Right hindlimb (tissue), 1 donor: ENCODE measurements at places on chromosomes 16 and 17.

DNA sequence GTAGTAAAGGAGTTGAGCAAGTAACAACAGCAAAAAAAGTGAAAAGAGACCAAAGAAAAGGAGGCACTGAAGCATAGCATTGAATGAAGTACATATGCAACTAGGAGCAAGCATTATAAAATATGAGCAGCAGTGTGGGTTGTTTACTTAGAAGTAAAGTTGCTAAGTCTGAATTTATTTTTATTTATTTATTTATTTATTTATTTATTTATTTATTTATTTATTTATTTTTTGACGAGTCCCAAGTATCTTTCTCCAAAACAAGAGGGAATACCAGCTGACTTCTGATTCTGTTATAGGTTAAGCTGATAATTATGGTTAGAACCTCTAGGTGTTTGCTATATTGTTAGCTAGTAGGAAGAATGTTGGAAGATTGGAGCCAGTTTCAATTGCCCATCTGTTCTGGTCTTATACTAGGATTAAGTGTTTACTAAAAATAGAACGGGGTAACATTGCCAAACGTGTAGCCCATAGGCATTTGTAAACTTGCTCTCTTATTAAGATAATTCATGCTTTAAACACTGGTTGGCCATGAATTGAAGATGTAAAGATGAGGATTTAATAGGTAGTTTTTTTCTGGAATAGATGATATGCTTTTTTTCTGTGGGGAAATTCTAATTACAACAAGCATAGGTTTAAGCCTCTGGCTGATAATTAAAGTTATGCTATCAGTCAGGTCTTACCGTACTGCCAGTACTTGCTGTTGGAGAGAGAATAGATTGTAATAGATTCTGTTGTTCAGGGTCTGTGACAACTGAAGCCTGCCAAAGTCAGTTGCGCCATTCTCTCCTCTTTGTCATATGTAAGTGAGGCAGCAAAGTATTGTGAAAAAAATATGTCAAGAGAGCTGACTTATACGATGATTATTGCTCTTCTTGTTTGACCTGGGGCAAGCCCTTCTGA, 66.7 kb downstream of the PPM1E start:
- DNase-seq, result no peak

- peak; percentile 36 for DNase-seq
Observed at GRCh38 chr17:38466346-38467315, 38.4 kb downstream of the ARHGAP23 start.

DNA sequence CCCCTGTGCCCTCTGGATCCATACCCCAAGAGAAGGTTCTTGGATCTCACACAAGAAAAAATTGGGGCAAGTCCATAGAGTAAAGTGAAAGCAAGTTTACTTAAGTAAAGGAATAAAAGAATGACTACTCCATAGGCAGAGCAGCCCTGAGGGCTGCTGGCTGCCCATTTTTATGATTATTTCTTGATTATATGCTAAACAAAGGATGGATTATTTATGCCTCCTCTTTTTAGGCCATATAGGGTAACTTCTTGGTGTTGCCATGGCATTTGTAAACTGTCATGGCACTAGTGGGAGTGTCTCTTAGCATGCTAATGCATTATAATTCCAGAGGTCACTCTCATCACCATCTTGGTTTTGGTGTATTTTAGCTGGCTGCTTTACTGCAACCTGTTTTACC, 70.8 kb downstream of the NLK start:
- DNase-seq, result no peak

DNA sequence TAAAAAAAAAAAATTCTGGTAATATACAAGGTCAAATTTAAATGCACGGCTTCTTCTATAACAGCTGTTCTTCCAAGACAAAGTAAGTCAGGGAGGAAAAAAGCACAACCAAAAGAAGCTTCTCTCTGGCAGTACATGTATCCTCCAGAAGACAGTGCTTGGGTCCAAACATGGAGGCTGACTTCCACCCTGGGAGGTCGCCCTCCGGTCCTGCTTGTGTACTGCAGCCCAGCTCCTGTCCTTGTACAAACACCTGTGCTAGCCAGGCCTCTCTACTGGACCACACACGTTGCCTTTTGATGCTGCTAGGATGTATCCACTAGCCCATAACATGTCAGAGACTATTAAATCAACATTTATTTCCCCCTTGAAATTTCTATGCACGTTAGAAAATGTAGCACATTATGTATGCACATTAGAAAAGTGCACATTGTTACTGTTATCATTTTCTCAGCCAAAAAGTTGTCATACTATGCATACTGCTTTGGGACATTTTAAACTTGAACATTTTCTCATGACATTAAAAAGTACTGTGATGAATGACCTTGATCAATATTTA, 21.9 kb downstream of the TEKT3 start:
- no peak for DNase-seq

DNA sequence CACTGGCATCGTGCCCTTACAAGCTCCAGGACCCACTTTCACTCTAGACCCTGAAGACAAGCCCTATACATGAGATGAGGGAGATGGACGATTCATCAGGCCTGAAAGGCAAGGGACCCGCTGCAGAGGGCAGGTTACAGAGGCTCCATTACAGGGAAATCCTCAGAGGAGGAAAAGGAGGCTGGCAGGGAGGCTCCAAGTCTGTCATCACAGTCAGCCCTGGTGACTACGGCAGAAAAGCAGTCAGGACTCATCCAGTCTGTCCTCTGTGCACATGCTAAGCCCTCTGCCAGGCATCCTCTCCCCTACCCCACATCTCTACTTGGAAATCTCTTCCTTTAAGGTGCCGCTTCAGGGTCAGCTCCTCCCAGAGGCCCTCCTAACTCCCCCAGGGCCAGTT, 197.7 kb upstream of the CDH5 start:
- no peak for DNase-seq

DNA sequence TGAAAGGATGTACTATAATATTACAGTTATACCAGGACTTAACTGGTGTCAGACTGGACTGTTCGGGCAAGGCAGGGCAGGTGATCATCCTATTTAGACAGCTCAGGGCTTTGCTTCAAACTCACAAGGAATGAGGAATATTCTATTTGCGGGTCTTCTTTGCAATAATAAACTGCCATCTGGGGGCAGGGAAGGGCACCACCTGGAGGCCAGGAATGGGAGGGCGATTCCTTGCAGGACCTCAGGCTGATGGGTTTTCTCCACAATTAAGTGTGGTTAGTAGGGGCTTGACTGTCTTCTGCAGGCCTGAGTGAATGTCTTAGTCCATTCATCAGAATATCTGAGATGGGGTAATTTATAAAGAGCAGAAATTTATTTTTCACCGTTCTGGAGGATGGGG, 424.1 kb downstream of the CA10 start:
- DNase-seq, result no peak

DNA sequence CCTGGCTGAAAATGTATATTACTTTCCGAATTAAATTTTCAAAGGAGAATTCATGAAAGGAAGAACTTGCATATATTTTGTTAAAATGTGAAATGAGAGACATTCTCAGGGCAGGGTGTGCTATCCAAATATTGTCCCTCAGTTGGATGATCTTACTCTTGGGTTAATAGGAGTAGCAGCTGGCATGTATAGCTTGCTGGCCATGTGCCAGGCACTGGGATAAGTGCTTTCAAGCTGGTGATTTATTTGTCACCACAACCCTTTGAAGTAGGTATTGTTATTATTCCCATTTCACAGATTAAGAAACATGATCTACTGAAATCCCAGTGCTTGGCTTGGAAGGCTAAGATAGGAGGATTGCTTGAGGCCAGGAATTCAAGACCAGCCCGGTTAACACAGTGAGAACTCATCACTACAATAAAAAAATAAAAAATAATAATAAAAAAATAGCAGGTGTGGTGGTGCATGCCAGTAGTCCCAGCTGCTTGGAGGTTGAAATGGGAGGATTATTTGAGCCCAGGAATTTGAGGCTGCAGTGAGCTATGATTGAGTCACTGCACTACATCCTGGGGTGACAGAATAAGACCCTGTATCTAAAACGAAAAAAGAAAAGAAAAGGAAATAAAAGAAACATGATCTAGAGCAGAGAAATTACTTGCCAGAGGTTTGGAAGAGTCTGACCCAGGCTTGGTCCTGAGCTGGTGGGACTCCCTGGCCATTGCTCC, 11.6 kb upstream of the MPHOSPH6 start:
- no peak for DNase-seq

GRCh38 chr17:29929006-29929532, 959 bp downstream of the SSH2 start:
- peak; percentile 29 for DNase-seq

DNA sequence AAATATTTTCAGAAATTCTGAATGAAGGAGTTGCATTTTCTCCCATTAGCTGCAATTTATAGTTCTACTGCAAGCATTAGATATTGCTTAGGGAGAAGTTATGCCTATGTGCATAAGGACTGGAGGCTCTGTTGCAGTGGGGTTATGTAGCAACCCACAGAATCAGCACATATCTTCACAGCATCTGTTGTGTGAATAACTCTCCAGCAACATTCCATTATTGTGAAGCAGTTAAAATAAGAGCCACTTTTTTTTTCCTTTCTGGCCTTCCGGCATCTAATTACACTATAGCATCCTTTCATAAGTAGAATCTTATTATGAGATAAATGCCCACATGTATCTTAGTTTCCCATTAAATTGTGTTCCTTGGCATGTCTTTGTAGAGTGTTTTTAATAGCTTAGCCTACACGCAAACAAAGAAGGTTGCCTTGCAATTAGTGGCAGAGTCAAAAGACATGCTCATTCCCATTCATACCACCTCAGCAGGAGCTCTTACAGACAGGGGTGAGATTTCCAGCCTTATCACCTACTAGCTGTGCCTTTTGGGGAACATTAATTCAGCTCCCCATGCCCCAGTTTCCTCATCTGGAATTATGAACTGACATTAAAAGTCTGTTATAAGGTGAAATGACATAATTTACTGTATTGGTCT, 596.0 kb upstream of the GOT2 start:
- DNase-seq, result no peak

- DNase-seq, result no peak
Observed at GRCh38 chr16:88426018-88426417, 27.1 kb upstream of the ZFPM1 start.

DNA sequence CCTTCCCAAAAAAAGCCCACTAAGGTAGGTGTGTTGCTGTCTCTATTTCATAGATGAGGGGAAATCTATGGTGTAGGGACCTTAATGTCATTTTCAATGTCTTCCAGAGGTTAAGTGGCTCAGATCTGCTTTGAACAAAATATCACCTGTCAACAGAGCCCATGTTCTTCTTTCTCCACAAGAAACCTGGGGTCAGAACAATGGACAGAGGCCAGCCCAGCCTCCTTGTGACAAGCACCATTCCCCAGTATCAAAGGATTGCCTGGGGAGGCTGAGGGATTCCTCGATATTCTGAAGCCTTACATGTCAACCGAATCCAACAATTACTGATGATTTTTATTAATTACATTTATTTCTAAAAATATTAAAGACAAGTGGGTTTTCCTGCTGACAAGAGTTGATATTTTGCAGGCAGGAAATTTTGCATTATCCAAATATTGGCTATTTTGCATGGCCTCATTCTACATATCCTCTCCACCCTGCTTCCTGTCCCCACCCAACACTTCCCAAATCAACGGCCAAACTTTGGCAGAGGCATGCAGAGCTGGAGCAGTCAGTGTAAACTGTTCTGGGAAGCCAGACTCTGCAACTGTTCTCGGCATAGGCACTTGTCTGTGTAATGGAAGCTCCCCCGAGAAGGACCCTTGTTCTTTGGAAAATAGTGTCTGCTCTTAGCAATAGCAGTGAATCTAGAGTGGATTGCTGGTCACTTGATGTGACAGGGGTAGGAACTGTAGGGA, 281.5 kb downstream of the HS3ST3A1 start:
- peak; percentile 49 for DNase-seq

- no peak for DNase-seq
Observed at GRCh38 chr17:13575922-13576419, 25.8 kb downstream of the HS3ST3A1 start.

- no peak for DNase-seq
Observed at GRCh38 chr16:55012793-55013192, 82.1 kb downstream of the IRX5 start.

DNA sequence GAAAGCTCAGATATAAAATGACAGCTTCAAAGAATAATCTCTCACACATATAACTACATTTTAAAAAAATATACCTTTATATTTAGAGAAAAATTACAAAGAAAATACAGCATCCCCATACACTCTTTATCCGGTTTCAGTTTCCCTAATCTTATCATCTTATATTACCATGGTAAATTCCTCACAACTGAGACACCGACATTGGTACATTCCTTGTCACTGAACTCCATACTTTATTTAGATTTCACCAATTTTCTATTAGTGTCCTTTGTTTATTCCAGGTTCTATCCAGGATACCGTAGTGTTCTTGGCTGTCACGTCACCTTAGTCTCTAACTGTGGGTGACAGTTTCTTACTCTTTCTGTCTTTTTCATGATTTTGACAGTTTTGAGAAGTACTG, 22.0 kb upstream of the ABCA10 start:
- no peak for DNase-seq

DNA sequence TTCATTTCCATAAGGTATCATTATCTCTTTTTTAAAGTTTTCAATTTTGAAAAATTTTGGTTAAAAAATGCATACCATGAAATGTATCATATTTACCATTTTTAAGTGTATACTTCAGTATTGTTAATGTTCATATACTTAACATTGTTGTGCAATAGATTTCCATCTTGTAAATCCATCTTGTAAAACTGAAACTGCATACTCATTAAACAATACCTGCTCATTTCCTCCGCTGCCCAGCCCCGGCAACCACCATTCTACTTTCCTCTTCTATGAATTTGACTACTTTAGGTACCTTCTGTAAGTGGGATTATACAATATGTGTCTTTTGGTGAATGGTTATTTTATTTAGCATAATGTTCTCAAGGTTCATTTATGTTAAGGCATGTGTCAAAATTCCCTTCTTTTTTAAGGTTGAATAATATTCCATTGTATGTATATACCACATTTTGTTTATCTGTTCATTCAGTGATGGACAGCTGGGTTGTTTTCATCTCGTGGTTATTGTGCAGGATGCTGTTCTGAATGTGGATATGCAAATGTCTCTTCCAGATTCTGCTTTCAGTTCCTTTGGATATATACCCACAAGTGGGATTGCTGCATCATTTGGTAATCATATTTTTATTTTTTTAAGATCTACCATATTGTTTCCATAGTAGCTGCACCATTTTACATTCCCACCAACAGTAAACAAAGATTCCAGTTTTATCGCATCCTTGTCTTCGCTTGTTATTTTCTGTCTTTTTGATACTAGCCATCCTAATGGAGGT, 6.7 kb downstream of the CCL2 start:
- no peak for DNase-seq

DNA sequence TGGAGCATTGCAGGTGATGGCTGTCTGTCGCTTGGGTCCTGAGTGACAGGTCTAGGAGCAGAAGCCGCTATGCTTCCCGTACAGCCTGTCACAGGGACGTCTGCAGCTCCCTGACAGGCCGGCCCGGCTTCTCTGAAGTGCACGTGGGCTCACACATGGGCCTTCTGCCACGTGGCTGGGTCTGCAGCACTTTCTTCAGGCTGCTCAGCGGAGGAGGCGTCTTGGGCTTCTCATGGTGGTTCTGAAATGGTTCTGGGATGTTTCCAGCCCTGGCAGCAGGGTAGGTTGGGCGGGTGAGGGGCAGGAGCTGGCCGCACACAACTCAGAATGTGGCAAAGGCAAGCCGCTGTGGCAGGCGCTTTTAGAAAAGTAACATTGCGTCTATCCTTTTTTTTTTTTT, 80.3 kb upstream of the ZNF750 start:
- DNase-seq, result no peak
